Kasumi-1 (cell line): ENCODE measurements at places on chromosomes 16 and 17.
A peak's percentile ranks its signal among the peaks of the same experiment; 100 is the strongest.

GRCh38 chr17:53626286-53626685 is 196.4 kb upstream of the KIF2B start:
- peak; percentile 3 for DNase-seq

GRCh38 chr16:10040136-10041080 is 141.8 kb downstream of the GRIN2A start:
- no peak for DNase-seq

DNA sequence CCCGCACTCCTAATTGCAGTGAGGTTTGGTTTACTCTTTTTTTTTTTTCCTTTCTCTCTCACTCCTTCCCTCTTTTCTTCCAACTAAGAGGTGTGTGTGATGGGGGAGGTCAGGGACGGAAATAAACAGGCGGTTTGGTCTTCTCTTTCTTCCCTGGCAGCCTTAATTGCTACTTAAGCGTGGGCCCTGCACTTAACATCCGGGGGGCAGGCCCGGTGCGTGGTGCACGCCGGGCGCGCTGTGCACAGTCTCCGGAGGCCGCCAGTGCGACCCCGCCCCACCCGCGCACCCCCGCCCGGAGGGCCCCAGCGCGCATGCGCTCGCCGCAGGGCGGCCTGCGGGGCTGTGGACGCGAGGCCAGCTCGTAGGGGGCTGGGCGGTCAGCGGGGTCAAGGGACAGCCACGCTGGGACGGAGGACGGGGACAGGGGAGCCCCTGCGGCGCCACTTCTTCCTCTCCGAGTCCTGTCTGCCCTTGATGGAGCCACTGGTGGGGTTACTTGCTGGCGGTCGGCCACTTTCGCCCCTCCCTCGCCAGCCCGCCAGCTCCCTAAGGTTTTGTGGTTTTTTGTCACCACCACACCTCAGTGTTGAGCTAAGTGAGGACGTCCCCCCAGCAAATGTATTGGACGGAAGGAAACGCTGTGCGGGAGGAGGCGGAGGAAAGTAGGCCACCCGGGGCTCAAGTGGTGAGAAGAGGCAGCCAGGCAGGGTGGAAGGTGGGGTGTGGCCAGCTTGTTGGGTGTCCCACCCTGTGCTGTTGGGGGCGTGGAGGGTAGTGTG is 120.9 kb downstream of the MRM1 start:
- DNase-seq, result peak; percentile 38

- DNase-seq, result no peak
These were observed 33.8 kb upstream of the USP43 start for GRCh38 chr17:9611557-9611956.

DNA sequence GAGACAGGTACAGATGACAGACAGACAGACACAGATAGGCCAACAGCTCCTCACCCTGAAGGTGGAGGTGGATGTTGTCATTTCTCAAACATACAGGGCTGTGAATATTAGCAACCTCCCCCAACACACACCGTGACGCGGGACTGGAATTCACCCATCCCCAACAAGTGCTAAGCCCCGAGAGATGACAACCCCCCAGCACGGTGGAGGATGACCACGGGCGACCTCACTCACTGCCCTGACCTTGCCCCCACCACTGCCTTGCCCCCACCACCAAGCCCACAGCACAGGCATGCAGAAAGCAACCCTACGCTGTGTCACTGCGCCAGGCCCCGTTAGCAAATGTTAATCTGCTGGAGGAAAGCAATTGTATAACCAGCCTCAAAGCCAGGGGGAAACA is 4.9 kb upstream of the KRT17 start:
- DNase-seq, result no peak

DNA sequence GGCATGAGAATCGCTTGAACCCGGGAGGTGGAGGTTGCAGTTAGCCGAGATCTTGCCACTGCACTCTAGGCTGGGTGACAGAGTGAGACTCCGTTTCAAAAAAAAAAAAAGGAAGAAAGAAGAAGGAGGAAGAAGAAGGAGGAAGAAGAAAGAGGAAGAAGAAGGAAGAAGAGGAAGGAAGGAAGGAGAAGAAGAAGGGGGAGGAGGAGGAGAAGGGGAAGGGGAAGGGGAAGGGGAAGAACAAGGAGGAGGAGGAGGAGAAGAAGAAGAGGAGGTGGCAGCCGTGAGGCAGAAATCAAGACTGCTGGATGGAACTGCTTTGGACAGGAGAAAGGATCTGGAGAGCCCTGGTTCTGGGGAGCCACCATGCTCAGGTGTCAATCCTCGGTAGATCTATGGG is 29.7 kb upstream of the PEMT start:
- no peak for DNase-seq

- DNase-seq, result no peak
These were observed 13.6 kb upstream of the TERF2 start for GRCh38 chr16:69399361-69399760.

DNA sequence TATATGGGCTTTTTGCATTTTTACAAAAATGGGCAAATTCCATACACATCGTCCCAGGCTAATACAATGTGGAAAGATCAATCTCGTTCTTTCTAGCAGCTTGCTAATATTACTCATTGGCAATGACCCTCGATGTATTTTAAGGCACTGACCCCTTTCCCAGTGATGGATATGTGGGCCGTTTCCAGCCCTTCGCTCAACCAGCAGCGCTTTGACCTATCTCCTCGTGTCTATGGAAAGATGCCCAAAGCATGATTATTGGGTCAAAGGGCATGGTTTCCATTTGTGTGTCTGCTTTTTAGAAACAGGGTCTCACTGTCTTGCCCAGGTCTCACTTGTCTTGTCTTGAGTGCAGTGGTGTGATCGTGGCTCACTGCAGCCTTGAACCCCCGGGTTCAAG is 273.8 kb downstream of the MRTFB start:
- DNase-seq, result no peak

- no peak for DNase-seq
These were observed 4.3 kb downstream of the MYO1C start for GRCh38 chr17:1487939-1488825.

DNA sequence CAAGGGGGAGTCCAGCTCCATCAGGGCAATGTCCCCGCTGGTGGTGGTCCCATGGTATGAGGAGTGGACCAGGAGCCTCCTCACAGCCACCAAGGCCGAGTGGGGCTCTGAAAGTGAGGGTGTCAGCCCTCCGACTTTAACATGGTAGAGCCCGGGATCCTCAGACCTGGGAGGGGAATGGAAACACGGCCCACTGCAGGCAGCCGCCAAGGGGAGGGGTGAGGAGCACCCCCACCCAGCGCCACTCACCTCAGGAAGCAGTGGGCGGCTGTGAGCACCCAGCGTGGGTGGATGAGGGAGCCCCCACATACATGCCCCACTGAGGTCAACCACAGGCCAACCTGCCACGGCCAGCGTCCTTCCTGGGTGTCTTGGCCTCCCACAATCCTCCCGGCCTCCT is 10.8 kb downstream of the ZG16B start:
- no peak for DNase-seq

DNA sequence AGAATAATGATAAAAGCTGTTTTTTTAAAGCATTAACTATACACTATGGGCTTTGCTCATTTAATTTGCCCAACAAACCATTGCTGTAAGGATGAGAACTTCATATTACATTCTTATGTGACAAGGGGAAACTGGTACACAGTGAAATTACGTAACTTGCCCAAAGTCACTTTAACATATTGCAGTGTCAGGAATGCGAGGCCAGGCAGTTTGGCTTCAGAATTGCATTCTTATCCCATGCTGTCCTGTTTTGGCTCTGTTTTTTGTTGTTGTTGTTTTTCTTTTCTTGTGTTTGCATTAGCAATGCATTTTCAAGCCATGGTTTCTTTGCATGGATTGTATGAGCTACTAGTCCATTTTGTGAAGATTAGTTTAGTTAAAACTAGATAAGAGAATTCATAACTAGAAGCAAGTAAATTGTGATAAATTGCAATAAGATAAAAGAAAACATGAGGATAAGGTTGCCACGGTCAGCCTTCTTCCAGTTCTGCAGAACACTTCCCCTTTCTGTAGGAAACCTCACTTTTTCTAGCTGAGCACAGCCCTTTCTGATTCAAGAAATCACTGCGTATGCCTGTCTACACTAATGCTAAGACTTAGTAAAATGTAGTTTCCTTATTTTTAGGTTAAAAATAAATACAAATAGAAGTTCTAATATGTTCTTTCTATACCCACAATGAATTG is 221.3 kb upstream of the KCNJ16 start:
- DNase-seq, result no peak

DNA sequence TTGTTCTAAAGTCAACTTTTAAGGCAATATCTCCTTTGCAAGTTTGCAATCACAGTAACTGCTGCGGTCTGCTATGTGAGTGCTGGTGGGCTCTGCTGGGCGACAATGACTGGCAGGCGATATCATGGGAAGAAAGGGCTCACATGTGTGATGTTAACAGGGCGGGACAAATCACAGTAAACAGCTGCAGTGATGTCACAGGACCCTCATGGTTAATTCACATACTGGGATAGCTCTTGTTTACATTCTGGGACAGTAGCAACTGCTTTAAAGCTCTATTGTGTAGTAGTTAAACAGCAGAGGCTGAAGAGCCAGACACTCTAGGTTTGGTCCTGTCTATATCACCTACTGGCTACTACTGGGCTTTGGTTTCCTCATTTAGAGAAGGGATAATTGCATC is 257.2 kb upstream of the ASIC2 start:
- no peak for DNase-seq

- no peak for DNase-seq
These were observed 713 bp downstream of the RHOT2 start for GRCh38 chr16:668519-669171.

GRCh38 chr17:75850928-75851692 is 4.0 kb downstream of the WBP2 start:
- DNase-seq, result no peak
